Lung (tissue), 17 donors: ENCODE measurements at places on chromosomes 3 and 15.

- no peak for DNase-seq
These were observed 79.4 kb upstream of the CNTN3 start for GRCh38 chr3:74693696-74694393.

- DNase-seq: no peak
These were observed 100.5 kb downstream of the WDR72 start for GRCh38 chr15:53658827-53659555.

GRCh38 chr3:128170866-128171516, 17.7 kb downstream of the EEFSEC start:
- peak; percentile 84 for DNase-seq

GRCh38 chr3:196660381-196661166, 21.1 kb downstream of the NRROS start:
- DNase-seq: peak; percentile 39

GRCh38 chr3:45496555-45496954, 98.0 kb upstream of the LIMD1 start:
- peak; percentile 84 for DNase-seq

- no peak for DNase-seq
These were observed 30.9 kb upstream of the MUC13 start for GRCh38 chr3:124965413-124965812.

DNA sequence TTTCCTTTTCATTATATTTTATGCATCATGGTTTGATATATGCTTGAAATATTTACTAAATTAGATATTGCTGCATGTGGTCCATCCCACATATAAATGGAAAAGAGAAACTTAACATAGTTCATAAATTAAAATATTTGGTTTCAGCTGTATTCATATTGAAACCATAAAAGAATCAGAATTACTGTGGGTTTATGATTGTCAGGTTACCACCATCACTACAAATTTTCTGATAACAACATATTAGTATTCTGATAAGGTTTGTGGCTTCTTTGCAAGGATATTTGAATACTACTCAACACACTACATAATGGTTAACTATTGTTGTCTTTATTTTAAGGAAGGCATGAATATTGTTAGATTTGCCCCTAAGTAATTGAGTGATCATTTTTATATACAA, 235.5 kb downstream of the UBE2E2 start:
- no peak for DNase-seq

- DNase-seq: no peak
These were observed 174.7 kb downstream of the UACA start for GRCh38 chr15:70588613-70589012.
